HEK293T (cell line): ENCODE measurements at places on chromosomes 11 and 22.
A peak's percentile ranks its signal among the peaks of the same experiment; 100 is the strongest.

GRCh38 chr11:44443836-44444769, 121.4 kb upstream of the CD82 start:
- DNase-seq: no peak

GRCh38 chr11:2772544-2773031, 72.8 kb upstream of the KCNQ1OT1 start:
- no peak for DNase-seq

DNA sequence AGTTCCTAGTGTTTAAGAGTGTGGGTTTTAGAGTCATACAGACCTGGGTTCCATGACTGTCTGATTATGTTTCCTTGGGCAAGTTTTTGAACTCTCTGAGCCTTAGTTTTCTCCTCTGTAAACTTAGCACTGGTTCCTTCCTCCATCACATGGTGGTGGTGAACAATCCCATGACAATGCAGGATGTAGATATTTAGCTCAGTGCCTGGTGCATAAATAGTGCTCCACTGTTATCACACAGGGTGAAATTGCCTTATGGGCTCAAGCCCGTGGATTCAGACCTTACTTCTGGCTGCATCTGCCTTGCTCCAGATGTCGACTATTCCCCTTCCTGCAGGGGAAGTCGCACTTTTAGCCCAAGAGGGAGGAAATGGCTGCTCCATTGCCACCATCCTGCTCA, 62.7 kb downstream of the LDLRAD3 start:
- no peak for DNase-seq

DNA sequence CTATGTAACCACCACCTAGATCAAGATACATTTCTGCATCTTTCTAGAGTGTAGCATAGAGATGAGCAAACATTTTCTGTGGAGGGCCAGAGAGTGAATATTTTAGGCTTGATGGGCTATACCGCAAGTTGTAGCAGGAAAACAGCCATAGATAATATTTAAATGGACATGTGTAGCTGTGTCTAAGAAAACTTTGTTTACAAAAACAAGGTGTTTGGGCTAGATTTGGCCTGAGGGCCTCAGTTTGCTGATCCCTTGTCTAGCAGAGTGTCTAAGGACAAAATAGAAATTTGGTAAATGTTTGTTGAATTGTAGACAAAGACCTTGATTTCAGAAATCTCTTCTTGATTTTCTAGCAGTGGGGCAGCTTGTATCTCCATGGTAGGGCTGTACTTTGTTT, 36.3 kb downstream of the STIM1 start:
- DNase-seq: no peak

DNA sequence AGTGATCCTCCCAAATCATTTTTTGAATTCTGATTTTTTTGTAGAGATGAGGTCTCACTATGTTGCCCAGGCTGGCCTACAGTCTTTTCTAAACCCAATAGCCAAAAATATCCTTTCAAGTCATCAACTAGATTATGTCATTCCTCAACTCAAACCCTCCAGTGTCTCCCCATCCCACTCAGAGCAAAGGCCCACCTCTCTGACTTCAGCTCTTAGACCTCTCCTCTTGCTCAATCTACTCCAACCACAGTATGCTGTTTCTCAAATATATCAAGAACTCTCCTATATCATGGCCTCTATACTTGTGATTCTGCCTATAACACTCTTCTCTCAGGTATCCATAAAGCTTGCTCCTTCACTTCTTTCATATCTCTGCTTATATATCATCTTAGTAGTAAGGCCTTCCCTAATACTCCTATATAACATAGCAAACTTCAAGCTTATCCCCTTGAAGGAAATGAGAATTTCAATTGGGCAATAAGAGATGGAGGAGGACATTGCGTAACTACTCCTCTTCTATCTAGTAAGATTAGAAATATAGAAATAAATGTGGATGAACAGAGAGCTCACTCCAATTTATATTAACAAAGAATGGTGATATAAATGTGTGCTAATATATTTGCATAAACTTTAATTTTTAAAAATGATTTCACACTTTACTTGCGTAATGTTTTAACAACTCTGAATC, 24.5 kb downstream of the DLG2 start:
- no peak for DNase-seq

GRCh38 chr11:61958590-61958989, 8.4 kb downstream of the BEST1 start:
- no peak for DNase-seq

GRCh38 chr11:16357775-16358174, 1.4 kb upstream of the SOX6 start:
- no peak for DNase-seq

DNA sequence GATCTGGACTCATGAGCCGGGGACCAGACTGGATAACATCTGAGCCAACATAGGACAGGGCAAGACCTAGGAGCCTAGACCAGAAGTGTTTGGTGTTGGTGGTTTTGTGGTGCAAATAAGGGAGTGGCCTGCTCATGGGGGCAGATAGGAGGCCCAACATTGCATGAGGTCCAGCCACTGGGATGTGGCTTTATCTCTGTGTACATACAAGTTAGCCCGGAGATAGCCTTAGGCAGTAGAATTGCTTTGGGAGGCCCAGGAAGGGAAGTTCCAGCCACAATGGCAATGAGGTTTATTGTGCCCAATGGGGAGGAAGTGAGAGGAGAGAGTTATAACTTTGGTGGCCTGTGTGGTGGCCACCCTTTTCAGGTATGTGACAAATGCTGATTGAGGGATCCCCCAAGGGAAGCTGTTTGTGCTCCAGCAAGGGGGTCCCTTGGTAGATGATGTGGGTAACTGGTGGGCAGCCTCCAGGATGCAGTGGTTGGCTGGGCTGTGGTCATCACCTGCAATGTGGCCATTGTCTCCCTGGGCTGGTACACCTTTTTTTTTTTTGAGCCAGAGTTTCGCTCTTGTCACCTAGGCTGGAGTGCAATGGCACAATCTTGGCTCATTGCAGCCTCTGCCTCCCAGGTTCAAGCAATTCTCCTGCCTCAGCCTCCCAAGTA, 6.4 kb downstream of the LMO2 start:
- DNase-seq: no peak

DNA sequence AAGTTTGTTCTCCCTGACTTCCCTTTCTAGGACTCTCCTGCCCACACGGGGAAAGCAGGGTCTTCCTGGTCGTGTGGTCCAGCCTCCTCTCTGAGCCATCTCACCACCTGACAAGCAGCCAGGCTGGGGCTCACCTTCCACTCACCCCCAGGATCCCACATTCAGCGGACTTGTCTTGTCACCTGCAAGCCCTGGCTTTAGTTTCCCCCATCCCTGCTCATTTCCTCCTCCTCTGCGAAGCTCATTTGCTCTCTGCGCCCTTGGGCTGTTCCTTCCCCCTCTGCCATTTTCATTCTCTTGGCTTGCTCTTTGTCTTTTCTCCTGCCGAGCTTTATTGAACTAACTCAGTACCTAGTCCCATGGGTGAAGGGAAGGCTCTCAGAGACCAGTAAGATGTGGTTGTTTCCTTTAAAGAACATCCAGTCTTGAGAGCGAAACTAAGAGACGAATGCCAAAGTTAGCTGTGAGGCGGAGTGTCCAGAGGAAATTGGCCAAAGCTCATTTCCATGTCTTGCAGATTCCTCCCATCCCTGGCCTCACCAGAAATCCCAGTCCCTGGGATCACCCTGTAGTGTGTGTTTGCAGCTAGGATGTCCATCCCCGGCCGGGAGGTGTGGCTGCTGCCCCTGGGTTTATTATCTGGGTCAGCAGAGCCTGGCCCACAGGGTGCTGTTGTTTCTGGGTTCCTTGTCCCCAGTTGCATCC, 2.0 kb downstream of the ST14 start:
- DNase-seq: no peak

- no peak for DNase-seq
Observed at GRCh38 chr11:35043936-35044335, 95.0 kb upstream of the CD44 start.

DNA sequence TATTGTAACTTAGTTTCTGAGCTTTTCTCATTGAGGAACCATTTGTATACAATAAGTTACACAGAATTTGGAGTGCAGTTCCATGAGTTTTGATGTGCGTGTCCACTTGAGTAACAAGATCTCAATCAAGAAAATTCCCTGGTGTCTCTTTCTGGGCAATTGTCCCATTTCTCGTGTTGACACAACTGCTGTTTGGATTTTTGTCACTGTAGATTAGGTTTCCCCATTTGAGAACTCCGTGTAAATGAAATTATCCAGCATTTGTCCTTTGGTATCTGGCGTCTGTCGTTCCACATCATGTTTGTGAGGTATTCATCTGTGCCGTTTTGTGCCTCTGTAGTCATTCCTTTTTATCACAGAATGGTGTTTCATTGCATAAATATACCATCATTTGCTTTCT, 547.0 kb downstream of the TBC1D22A start:
- DNase-seq: no peak

GRCh38 chr11:120682332-120682649, 170.7 kb downstream of the GRIK4 start:
- no peak for DNase-seq

DNA sequence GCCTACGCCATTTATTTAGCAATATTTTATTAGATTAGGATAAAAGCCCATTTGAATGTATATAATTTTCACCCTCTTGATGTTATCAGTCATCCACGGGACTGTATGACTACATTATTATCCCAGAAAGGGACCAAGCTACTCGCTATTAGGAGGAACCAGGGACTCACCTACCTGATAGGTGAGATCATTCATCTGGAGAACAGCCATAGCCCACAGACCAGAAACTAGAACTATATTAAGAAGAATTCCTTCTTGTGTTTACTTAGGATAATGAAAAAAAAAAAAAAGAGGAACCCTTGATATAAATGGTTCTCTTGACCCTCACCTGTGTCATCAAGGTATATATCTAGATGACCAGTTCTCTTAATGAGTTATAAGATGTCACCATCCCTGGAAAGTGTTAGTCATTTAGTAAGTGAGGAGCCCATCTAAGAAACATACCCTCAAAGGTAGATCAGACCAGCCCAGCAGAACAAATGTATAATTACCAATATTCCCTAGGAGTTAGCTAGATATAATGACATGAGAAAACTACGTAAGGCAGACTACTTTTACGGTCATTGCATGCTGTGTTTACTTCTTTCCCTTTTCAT, 8.0 kb downstream of the SIK3 start:
- DNase-seq: no peak

DNA sequence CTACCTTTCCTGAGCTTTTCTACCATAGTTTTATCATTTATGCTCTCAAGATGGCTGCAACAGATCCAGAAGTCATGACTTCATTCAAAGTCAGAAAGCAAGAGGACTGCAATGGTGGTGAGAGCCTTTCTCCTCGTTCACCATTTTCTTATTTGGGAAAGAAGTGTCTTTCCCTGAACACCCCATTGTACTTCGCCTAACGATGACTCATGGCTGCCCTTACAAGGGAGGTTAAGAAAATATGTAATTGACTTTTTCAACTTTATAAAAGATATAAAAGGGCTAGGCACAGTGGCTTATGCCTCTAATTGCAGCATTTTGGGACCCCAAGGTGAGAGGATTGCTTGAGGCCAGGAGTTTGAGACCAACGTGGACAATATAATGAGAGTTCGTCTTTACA, 541.7 kb downstream of the METTL15 start:
- no peak for DNase-seq

DNA sequence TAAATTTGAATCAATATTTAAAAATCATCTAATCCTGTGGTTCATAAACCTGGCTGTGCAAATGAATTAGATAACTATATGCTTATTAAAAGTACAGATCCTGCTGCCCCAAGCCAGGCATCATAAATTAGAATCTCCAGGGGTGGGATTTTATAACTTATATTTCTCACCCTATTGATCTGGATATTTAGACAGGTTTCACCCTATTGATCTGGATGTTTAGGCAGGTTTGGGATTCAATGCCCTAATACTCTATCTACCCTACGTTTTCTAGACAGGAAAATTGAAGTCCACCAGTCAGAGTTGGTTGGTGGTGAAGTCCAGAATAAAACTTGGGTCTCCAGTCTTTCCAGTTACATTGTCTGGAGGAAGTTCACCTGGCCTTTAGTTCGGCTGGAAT, 2.6 kb downstream of the OR8B8 start:
- DNase-seq: no peak

- no peak for DNase-seq
Observed at GRCh38 chr11:46249938-46250744, 27.3 kb upstream of the CREB3L1 start.

- no peak for DNase-seq
Observed at GRCh38 chr11:35073691-35074419, 65.1 kb upstream of the CD44 start.

DNA sequence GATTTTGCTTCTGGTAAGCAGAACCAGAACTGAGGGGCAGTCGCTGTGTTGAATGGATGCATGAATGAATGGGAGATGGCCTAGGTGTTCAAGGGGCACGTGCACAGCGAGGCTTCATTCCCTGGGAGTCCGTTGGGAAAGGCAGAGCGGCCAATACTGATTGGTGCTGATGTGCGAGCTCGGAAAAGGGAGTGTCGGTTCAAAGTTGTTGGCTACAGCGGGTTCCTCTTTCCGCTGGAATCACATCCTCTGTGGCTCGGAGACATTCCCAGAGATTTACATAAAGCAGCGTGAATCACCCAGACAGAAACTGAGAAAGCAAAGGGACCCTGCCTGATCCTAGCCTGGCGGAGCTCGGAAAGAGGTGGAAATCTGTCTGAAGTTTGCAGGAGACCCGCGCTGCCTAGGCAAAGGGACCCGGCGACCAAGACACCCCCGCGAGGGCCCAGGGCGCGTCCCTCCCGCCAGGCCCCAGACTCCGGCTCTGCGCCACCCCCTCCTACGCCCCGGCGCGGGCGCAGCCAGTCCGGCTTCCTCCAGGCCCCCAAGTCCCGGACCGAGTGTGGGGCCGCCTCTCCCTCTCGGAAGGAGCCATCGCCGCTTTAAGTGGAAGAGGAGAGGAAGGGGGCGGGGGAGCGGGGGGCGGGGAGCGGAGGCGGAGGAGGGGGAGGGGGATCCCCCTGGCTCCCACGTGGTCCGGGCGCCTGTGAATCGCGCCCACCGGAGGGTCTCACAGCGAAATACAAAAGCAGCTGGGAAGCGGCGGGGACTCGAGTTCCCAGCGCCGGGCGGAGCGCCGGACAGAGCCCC, at the start of gene FJX1:
Gene FJX1, plus strand, starts transcription at position 774 of the 810 bp plus-strand sequence. CDS start 177 bp downstream, outside the sequence.
- peak; percentile 74 for DNase-seq
